ENCODE measurements at places on chromosomes 11 and 22.

DNA sequence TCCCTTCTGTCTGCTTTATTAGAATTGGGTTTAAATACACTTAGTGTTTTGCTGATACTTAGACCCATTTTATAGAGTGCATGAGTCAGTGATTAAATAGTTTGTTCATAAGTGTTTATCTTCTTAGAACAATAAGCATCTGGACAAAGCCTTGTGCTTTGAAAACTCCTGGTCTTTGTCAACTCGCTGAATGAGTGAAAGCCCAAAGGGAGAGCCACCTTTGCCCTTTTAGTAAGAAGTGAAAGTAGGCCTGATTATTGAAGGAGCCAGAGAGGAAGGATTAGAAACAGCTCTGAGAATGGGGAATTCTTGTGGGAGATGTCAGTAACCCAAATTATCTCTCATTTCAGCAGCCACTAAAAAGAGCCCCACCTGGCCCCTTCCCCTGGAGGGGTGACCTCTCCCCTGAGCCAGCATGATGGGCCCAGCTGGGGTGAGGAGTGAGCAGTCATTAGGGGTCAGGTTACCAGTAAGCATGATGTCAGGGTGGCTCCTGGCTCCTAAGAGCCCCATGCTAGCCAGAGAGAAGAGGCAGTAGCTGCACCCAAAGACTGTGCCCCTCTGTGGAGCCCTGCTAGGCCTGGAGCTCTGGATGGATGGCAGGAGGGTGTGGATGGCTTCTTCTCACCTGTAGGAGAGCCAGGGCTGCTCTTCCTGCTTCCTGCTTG is 125.1 kb upstream of the E2F8 start:
- no peak for DNase-seq

DNA sequence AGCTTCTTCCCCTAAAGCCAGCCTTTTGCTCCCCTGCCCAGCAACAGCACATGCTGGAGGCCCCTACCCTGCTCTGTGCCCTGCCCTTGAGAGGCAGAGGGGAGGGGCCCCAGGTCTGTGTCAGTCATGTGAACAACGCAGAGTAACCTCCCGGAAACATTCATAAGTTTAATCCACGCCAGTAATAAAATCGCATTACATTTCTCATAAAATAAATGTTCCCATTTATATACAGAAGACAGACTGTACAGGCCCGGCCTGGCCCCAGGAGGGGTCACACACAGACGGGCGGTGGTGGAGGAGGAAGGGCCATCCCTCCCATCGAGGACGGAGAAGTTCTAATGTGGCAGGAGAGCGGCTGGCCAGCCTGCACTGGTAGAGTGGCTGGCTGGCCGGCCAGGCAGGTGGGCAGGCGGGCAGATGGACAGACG is 39.5 kb downstream of the LMO1 start:
- no peak for DNase-seq

DNA sequence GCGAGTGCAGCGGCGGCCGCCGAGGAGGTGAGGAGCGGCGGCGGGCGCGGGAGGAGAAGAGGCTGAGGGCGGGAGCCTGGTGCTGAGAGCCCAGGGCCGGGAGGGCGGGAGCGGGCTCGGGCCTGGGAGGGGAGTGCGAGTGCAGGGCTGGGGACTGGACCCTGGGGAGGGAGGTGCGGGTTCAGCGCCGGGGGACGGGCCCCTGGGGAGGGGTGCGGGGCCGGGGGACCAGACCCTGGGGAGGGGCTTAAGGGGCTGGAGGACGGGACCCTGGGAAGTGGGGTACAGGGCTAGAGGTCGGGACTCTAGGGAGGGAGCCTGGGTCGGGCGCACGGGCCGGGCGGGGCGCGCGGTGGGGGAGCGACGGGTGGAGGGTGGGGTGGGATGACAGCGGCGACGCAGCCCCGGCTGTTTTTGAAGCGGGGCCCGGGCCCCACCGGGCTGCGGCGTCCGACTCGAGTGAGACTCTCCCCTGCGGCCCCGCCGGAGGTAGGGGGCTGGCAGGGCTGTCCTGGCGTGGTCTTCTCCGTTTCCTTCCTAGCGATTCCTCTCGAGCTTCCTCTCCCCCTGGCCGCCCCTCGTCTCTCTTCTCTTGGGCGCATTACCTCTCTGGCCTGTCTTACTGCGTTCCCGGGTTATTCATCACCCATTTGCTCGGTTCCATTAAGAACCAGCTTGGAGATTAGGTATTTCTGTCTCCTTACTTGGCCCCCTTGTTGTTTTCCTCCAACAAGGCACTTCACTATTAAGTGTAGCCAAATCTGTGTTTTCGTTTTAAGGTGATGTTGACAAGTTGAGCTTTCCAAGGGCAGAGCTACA is 754 bp downstream of the NUP50 start:
- peak; percentile 6 for DNase-seq

DNA sequence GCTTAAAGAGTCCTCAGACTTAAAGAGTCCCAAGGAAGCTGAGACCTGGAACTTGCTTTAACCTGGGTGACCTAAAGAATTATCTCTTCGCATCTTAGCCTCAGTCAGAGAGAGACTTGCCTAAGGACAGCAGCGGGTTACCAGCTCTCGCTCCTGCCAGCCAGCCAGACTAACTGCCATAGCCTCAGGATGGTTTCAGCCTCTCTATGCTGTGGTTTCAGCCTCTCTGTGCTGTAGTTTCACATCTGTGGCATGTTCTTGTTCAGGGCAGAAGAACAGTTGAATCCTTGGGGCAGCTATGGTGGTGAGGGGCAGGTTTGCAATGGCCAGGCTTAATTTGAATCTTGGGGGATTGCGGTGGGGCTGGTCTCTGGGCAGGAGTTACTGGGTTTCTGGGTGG is 2.3 kb downstream of the FRMD8 start:
- DNase-seq = no peak

GRCh38 chr11:19892387-19892786 is 179.8 kb downstream of the NAV2 start:
- no peak for DNase-seq

DNA sequence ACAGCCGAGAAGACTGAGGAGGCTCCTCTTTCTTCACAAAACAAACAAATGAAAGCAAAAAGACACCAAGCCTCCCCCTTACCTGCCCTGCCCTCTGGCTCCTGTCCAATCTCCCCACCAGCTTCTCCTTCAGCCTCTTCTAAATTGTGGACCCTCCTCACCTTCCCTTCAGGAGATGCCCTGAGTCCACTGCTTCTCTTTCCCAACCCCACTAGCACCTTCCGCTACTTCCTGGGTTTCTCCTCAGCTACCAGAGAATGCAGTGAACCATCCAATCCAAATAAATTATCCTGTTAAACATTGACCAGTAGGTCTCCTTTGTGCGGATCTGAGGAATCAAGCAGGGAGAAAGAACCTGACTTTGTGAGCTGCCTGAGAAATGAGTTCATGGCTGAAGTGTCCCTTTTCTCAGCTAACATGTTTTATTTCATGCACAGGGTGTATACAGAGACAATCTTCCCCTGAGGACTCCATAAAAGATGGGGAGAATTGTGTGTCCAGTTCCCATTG is 63.2 kb upstream of the VPREB1 start:
- no peak for DNase-seq

DNA sequence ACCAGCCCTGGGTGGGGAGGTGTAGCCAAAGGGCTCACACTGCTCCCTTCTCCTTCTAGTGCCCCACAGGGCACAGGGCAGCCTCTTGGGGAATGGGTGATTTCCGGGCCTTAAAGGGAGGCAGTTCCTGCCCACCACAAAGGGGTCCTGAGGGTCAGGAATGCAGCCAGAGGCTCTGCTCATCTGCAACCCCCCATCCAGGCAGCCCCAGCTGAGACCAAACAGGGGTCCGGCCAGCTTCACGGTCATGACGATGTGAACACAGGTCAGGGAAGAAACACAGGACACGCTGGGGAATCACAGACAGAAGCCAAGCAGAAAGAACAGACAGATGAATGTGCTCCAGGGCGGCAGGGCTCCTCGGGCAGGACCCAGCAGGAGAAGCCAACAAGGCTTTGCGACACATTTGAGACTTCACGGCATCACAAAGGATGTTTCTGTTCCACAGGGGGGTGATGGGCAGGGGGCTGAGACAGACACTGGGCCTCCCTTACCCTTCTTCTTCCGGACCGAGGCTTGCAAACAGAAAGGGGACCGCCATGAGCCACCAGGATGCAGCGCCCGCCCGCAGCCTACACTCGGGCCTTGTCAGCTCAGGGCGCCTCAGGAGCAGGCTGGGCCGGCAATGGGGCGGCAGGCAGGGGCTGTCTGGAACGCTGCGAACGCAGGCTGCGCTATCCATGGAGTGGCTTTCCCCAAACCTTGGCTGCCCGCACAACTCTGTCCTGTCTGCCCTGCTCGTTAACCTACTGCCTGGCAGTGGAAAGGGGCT is 101.9 kb downstream of the CTTN start:
- DNase-seq = no peak

DNA sequence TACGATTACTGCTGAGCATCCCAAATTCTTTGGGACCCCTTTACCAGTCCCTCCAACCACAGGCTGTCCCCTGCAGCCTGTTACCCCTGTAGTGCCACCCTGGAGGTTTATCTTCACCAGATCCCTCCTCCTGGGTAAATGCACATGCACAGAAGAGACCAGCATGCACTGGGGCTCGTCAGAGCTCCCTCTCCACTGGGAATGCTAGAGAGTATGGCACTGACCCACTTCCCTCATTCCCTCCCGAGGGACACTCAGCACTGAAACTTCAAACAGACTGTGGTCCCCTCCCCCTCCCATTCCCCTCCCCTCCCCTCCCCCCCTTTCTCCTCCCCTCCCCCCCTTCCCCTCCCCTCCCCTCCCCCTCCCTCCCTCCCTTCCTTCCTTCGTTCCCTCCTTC is 49.1 kb downstream of the C11orf91 start:
- no peak for DNase-seq

DNA sequence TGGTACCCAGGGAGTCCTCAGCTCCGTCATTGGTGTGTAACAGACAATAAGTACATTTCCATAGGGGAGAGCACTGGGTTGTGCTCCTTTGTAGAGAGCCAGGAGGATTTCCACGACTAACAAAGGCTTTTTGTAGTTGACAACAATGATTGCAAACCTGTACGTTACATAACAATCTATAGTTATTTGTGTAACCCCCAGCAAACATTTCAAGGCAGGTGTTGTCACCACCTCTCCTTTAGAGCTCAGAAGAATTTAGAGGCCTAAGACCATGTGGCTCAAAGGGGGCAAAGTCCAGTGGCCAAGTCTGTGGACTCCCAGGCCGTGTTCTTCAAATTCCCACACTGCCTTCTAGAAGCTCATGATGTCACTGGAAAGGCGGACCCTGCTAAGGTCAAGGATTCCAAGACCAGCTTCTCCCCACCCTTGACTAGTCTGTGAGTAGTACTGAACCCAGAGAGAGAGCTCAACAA is 15.8 kb downstream of the RPL27A start:
- no peak for DNase-seq

DNA sequence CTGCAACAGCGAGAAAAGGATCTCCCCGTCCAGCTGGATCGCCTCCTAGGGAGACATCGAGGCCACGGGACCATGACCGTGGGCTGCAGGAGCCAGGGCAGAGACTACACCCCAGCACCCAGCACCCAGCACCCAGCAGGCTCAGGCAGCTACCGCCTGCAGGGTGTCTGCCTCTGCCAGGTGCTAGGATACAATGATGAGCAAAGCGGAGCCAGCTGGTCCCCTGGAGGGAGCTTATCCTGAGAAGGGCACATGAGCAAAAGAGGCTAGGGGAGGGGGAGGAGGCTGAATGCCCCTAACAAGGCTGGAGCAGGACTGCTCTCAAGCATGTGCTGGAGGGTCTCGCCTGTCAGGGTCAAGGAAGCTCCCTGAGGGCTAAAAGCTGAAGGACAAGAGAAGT is 4.8 kb upstream of the CASTOR1 start:
- DNase-seq = no peak

GRCh38 chr11:120540744-120541465 is 29.4 kb downstream of the GRIK4 start:
- DNase-seq = no peak

DNA sequence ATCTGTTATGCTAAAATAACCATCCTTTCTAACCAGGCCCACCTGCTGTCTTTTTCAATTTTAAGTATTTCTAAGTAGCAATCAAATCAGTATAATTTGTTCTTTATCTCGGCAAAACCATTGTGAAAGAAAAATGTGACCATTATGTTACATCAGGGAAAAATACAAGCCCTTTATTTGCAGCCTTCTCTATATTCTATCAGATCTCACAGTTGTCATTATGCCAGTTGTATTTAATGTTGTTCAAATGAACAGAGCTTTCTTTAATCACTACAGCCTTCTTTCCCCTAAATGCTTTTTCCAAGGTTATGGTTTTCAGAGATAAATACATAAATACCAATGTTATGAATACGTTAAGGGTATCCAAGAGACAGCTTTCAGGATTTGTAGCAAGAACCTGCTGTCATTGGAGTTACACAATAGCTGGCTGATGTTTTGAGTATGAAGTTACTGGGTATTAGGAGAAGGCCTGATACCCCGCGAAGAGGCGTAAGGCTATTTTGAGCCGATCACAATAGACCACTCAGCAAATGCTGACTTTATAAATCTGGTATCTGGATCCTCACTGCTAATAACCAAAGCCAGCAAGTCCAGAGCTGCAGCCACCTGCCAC is 406.3 kb downstream of the CADM1 start:
- no peak for DNase-seq

- no peak for DNase-seq
These were observed at the start of gene MRGPRX3 for GRCh38 chr11:18132341-18132740. Gene MRGPRX3, plus strand, starts transcription at chr11:18132571. Its CDS starts 4,632 bp downstream, at chr11:18137203.

DNA sequence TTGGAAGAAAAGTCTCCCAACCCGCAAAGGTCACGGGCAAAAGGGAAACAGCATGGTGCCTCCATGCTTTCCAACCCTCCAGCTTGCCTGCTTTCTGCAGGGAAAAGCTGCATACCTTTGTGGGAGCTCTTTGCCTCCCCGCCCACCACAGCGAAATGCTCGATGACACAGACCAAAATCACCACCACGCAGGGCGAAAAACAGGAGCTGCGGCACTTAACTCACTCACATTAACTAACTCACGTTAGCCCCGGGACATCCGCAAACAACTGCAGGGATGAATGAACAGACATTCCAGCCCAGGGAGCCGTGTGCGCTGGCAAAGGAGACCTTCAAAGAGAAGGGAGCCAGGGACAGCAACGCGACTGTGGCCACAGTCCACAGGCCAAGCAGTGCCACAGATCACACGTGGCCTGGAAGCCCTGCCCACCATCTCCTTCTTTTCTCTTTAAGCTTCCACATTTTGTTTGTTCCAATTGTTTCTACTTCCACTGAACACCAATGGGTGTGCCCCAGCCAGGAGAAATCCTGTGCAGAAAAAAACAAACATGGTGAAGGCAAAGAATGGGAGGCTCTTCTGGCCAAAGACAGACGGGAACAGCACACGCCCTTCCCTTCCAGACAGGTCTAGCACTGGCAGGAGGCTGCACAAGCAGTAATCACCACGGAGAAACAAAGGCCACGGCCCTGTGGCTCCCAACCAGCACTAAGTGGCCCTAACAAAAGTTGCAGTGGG is 39.3 kb downstream of the DUSP8 start:
- no peak for DNase-seq

DNA sequence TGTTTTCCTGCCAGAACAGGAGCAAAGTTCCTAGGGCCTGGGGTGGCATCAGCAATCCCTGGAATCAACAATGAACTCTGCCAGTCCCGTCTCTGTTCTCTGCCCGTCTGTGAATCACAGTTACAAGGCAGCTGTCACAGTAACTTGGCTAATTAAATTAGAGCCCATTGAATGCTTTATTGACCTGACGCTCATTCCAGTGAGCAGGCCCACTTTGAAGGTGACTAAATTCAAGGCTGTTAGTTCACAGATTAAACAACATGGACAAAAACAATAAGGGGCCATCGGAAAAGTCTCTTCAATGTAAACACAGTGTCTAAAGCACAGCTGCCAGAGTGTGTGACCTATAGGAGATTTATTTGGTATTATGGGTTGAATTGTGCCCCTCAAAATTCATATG is 17.7 kb upstream of the TMPRSS5 start:
- no peak for DNase-seq

- DNase-seq = no peak
These were observed 73.5 kb downstream of the TRAF6 start for GRCh38 chr11:36436589-36436988.

Measured in stimulated activated CD8-positive, alpha-beta memory T cell treated with anti-CD3 and anti-CD28 coated beads, Interleukin-4, amount 100 ng/mL, for 1 hour (primary cell).